ENCODE measurements at places on chromosomes 1 and 21.

- no peaks in the 10 kb centered on the region for H3K4me1 ChIP-seq
- H3K27me3 ChIP-seq, result no peaks in the 10 kb centered on the region
- no peak overlapping the region for H3K27ac ChIP-seq
- no peak overlapping the region for H3K4me3 ChIP-seq
Measured at GRCh38 chr1:30473922-30474817, 249.2 kb downstream of the MATN1 start.

DNA sequence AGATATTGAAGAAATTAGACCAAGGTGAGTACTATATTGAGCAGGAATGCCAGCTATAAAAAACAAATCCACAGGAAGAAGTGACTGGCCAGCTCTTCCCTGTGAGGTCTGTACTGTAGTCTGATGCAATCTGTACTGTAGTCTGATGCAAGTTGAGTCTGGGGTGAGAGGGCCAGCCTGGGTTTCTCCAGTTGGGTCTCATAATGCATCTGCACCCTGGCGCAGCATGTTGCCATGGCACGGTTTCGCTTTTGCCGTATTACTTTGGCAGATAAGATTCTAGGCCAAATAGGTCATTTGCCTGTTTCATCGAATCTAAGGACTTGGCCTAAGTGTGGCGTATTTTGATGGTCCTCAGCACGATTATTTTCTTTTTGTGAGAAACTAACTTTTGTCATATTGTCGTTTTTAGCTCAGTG, 24.4 kb upstream of the PGD start:
- no peak overlapping the region for H3K4me3 ChIP-seq
- peaks cover 31% of the 10 kb centered on the region for H3K36me3 ChIP-seq
- H3K27ac ChIP-seq, result no peak overlapping the region
- no peaks in the 10 kb centered on the region for H3K4me1 ChIP-seq

GRCh38 chr1:216499581-216500272, 76.5 kb upstream of the USH2A start:
- H3K27me3 ChIP-seq, result no peaks in the 10 kb centered on the region
- H3K4me3 ChIP-seq, result no peak overlapping the region
- H3K36me3 ChIP-seq, result no peaks in the 10 kb centered on the region
- no peak overlapping the region for H3K27ac ChIP-seq
- DNase-seq, result no peak
- H3K4me1 ChIP-seq, result no peaks in the 10 kb centered on the region

GRCh38 chr1:153860285-153860684, 62.5 kb downstream of the GATAD2B start:
- no peaks in the 10 kb centered on the region for H3K27me3 ChIP-seq
- no peak overlapping the region for H3K4me3 ChIP-seq
- H3K27ac ChIP-seq, result no peak overlapping the region
- no peak for DNase-seq
- peaks cover 12% of the 10 kb centered on the region for H3K36me3 ChIP-seq

DNA sequence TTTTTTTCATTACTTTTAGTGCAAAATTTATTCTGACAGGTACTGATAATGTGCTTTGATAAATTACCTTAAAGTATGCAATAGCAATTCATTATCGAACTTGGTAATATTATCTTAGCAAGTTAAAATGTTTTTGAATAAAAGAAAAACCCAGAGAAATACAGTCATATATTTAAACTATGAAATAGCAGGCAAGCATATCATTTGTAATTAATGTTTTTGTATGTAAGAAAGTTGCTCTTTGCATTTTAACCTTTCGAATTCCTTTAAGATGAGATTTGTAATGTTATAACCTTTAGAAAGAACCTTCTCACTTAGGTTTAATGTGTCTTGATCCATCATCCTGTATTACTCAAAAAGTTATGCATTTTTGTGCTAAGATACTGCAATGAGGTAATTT, 585.6 kb downstream of the PTBP2 start:
- no peaks in the 10 kb centered on the region for H3K36me3 ChIP-seq
- H3K27ac ChIP-seq, result no peak overlapping the region
- H3K4me1 ChIP-seq, result no peaks in the 10 kb centered on the region
- DNase-seq, result no peak
- no peak overlapping the region for H3K4me3 ChIP-seq
- H3K27me3 ChIP-seq, result no peaks in the 10 kb centered on the region

DNA sequence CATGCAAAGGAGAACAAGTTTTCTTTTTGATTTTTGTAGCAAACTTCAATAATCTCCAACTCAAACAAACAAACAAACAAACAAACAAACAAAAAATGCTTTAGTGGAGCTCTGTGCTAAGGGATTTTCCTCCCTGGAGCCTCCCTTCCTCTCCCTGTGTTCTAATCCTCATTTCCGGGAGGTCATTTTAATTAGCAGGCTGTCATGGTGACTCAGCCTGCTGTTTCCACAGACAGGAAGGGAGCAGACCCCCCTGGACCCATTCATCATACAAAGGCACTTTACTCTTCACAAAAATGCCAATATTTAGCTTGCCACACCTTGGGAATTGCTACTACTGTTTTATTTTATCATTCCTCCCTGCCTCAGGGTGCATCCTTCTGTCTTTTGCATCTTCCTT, 61.0 kb upstream of the SPATA6 start:
- H3K4me1 ChIP-seq, result no peaks in the 10 kb centered on the region
- DNase-seq, result no peak
- H3K4me3 ChIP-seq, result no peak overlapping the region

- H3K36me3 ChIP-seq, result peaks cover 48% of the 10 kb centered on the region
- H3K4me1 ChIP-seq, result no peaks in the 10 kb centered on the region
- H3K27ac ChIP-seq, result no peak overlapping the region
- DNase-seq, result no peak
Measured at GRCh38 chr1:169858467-169858866, 35.2 kb downstream of the SCYL3 start.

DNA sequence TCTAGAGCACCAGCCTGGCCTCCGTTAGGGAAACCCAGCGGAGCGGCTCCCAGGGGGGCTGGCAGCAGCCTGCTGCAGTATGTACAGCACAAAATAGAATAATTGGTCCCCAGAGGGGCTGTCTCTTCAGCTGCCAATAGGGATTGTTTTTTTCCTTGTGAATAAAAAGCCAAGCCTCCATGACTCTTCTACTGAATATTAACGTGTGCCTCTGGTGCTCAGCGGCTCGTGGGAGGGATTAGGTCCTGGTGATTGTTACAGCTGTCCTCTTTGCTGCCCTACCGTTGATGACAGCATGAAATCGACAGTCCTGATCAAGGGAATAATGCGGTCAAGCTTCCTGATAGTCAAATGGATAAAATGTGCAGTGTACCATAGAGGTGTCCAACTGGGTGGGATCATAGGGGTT, 190.7 kb upstream of the RUNX1 start:
- peaks cover 4% of the 10 kb centered on the region for H3K36me3 ChIP-seq
- H3K27me3 ChIP-seq, result no peaks in the 10 kb centered on the region
- DNase-seq, result no peak
- H3K4me3 ChIP-seq, result no peak overlapping the region
- no peaks in the 10 kb centered on the region for H3K4me1 ChIP-seq

DNA sequence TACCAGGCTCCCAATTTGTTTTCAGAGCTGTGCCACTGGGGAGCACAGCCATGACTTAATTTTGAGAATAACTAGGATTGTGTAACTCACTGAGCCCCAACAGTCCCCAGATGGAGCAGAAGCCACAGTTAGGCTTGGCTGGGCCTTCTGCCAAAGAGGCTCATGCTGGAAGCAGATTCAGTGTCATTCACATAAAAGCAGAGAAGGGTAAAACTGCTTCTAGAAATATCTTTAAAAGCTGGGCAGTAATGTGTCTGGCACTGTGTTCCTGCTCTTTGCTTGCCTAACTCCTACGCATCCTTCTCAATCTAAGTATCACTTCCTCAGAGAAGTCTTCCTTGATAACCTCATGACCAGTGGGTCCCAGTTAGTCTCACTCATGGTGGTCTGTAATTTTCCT, 20.3 kb downstream of the STK40 start:
- peaks cover 20% of the 10 kb centered on the region for H3K36me3 ChIP-seq
- no peak for DNase-seq
- no peak overlapping the region for H3K27ac ChIP-seq
- H3K27me3 ChIP-seq, result no peaks in the 10 kb centered on the region

DNA sequence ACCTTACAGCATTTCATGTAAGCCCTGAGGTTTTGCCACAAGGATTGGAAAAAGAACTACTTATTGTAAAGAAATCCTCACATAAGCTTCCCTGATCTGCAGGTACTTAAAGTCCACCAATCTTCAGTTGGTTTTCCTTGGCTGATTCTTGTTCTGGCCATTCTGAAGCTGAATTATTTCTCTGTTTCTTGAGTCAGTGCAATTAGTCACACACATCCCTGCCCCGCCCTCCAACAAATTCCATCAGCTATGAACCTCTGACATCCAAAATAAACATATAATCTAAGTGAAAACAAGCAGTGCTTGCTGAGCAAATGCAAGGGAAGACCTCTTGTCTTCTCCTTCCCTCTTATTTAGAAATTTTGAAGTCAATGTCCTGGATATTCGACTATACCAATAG, 8.2 kb upstream of the FNDC7 start:
- no peak overlapping the region for H3K4me3 ChIP-seq
- no peaks in the 10 kb centered on the region for H3K4me1 ChIP-seq
- H3K27me3 ChIP-seq, result no peaks in the 10 kb centered on the region

DNA sequence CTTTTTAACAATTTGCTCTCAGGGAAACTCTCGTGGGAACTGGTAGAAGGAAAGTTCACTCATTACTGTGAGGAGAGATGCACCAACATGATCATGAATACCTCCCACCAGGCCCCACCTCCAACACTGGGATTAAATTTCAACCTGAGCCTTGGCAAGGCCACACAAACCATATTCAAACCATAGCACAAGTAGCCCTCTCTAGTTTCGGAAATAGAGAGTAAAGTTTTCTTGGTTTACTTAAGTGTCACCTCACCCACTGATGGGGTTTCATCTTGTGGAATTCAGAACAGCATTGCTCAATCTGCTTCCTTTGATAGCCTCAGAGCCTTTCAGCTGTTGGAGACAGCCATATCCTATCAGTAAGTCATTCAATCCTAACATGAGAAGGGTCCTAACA, 25.5 kb upstream of the CCSAP start:
- H3K27me3 ChIP-seq, result no peaks in the 10 kb centered on the region

DNA sequence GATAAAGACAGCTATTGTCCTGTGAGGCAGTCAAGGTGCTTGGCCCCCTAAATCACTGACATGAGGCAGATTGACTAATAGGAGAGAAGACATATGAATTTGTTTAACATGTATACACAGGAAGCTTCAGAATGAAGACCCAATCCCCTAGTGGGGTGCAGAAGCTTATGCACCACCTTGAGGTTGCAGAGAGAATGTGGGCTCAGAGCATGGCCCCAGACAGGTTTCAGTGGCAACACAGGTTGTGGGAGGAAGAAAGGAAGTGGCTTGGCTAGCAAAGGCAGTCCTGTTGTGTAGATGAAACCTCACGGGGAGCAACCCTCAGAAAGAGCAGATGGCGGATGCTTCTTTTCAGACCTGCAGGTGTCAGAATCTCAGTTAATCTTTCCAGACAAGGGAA, 37.0 kb upstream of the PARP1 start:
- H3K4me3 ChIP-seq, result no peak overlapping the region
- H3K27ac ChIP-seq, result no peak overlapping the region
- no peaks in the 10 kb centered on the region for H3K27me3 ChIP-seq

GRCh38 chr1:24348196-24348595, 29.0 kb downstream of the GRHL3 start:
- no peak overlapping the region for H3K27ac ChIP-seq
- H3K4me3 ChIP-seq, result no peak overlapping the region
- no peak for DNase-seq
- H3K4me1 ChIP-seq, result no peaks in the 10 kb centered on the region
- no peaks in the 10 kb centered on the region for H3K27me3 ChIP-seq
- no peaks in the 10 kb centered on the region for H3K36me3 ChIP-seq

DNA sequence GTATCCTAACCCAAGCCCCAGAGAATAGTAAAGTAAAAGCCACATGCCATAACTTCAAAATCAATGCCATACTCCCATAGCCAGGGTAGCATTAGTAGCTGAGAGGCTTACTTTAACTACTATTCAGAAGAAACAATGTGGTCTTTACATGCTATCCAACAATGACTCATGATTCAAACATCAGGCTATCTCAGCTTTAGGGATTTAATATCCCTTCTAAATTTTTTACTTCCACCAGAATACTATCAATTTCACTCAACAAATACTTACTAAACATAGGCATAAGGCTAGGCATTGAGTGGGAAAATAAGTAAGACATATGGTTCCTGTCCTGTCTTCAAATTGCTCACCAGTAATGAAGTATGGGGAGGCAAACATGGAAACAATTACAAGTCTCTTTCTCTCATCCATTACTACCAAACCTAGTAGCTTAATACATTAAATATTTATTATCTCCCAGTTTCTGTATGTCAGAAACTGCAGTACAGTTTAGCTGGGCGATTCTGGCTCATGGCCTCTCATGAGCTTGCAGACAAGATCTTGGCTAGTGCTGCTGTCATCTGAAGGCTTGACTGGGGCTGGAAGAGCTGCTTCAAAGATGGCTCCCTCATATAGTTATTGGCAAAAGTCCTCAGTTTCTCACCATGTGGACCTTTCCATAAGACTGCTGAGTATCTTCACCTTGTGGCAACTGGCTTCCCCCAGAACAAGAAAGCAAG, 30.7 kb downstream of the EVI5 start:
- H3K36me3 ChIP-seq, result no peaks in the 10 kb centered on the region
- H3K27ac ChIP-seq, result no peak overlapping the region
- H3K27me3 ChIP-seq, result no peaks in the 10 kb centered on the region
- no peak overlapping the region for H3K4me3 ChIP-seq
- DNase-seq, result no peak

DNA sequence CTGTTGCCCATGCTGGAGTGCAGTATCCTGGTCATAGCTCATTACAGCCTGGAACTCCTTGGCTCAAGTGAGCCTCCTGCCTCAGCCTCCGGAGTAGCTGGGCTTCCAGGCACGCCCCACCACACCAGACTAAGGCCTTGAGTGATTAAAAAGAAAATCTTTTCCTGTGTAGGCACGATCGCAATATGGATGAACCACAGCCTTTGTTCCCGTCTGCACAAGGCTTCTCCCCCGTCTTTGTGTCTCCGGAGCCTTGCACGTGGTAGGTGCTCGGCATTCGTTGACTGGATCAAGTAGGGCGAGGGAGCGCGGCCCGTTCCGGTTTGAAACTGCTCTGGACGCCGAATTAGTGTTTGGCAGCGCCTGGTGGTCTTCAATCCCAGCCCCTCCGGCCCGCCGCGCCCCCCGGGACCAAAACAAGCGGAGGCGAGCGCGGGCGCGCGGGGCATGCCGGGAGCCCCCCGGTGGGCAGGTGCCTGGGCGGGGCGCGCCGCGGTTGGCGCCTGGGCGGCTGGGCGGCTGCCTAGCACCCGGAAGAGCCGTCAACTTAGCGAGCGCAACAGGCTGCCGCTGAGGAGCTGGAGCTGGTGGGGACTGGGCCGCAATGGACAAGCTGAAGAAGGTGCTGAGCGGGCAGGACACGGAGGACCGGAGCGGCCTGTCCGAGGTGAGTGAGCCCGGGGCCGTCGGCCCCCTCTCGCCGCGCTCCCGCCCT, at the start of gene SFT2D2:
Gene SFT2D2, plus strand, starts transcription at position 529 of the 715 bp plus-strand sequence. Its CDS starts 76 bp downstream, at position 605.
- DNase-seq, result peak; percentile 75
- peaks cover 2% of the 10 kb centered on the region for H3K27me3 ChIP-seq
- H3K4me1 ChIP-seq, result no peaks in the 10 kb centered on the region
- H3K4me3 ChIP-seq, result peak within 1 kb of the TSS; percentile 92
- no peak within 1 kb of the TSS for H3K27ac ChIP-seq
